ENCODE measurements at places on chromosomes 3 and 15.

DNA sequence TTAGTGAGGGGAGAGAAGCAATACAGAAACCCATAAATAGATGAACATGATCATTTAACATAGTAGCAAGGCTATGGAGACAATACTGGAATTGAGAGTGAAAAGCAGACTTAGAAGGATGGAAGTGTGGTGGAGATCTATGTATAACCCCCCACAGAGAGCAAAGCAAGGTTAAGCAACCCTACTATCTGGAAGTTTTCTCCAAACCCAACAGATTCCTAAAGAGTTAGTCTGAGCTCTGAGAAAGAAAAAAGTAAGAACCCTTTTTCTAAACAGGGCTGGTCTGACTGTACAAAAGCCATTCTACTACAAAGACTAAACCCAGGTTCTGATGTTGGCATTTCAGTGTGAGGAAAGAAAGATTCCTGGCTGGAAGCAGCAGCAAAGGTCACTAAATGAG lies 153.2 kb downstream of the WNT5A start:
- no peak for DNase-seq

GRCh38 chr3:86978111-86978551 lies 12.8 kb downstream of the VGLL3 start:
- no peak for DNase-seq

GRCh38 chr15:67043939-67044771 lies 21.2 kb upstream of the SMAD3 start:
- DNase-seq = no peak

- DNase-seq = no peak
These were observed 572.1 kb downstream of the FGF12 start for GRCh38 chr3:192155194-192155593.

- no peak for DNase-seq
These were observed 486.4 kb downstream of the FHIT start for GRCh38 chr3:60764870-60765269.

GRCh38 chr15:71669688-71670087 lies 140.7 kb upstream of the NR2E3 start:
- no peak for DNase-seq

GRCh38 chr3:117628823-117629291 lies 919.3 kb downstream of the TUSC7 start:
- no peak for DNase-seq

GRCh38 chr3:73141525-73141924 lies 80.1 kb downstream of the EBLN2 start:
- no peak for DNase-seq

GRCh38 chr15:92810418-92811138 lies 89.5 kb upstream of the CHD2 start:
- no peak for DNase-seq

- DNase-seq = no peak
These were observed 31.6 kb downstream of the CBLB start for GRCh38 chr3:105837143-105837740.

GRCh38 chr15:68228971-68229385 lies 550 bp downstream of the CLN6 start:
- DNase-seq = no peak

- DNase-seq = no peak
These were observed 224.0 kb downstream of the DPH6 start for GRCh38 chr15:35321926-35322325.

DNA sequence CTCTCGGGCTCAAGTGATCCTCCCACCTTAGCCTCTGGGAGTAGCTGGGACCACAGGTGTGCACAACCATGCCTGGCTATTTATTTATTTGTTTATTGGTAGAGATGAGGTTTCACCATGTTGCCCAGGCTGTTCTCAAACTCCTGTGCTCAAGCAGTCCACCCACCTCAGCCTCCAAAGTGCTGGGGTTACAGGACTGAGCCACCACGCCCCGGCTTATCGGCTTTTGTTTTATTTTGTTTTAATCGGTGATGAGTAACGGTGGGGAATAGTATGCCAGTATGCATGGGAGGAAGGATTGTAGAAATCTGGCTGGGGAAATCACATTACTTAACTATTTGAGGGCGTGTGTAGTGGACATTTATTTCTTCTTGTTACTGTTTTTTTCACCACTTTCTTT lies 451.0 kb upstream of the GOLIM4 start:
- no peak for DNase-seq

DNA sequence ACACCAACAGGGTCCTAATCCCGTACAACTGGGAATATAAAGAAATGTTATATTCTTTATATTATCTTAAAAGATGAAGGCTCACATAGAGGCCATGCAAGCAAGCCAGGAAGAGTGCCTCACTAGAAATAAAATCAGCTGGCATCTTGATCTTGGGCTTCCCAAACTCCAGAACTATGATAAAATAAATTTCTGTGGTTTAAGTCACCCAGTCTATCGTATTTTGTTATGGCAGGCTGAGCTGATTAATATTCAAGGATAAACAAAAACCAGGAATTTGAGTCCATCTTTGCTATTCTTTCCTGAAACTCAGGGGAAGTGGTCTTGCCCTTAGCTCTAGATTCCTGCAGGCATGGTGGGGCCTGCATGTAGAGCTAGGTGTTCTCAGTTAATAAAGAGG lies 42.7 kb downstream of the ATOSA start:
- no peak for DNase-seq

- no peak for DNase-seq
These were observed 33.0 kb upstream of the KLF13 start for GRCh38 chr15:31293655-31294054.

DNA sequence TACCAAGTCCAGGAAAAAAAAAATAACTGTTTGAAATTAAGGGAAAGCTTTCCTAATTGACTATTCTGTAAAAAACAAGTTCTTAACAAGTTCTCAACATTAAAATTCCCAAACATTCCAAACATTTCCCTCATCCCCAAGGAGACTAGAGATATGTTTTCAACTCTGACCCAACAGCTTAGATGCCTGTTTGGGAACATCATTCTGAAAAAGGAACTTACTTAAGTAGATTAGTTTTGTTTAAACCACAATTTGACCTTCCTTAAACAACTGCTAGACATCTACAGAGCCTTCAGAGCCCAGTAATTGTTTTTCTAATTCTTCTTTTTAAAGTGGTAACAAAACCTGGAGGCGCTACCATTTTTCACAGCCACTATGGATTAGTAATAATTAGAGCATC lies 12.8 kb downstream of the UBR1 start:
- DNase-seq = no peak

DNA sequence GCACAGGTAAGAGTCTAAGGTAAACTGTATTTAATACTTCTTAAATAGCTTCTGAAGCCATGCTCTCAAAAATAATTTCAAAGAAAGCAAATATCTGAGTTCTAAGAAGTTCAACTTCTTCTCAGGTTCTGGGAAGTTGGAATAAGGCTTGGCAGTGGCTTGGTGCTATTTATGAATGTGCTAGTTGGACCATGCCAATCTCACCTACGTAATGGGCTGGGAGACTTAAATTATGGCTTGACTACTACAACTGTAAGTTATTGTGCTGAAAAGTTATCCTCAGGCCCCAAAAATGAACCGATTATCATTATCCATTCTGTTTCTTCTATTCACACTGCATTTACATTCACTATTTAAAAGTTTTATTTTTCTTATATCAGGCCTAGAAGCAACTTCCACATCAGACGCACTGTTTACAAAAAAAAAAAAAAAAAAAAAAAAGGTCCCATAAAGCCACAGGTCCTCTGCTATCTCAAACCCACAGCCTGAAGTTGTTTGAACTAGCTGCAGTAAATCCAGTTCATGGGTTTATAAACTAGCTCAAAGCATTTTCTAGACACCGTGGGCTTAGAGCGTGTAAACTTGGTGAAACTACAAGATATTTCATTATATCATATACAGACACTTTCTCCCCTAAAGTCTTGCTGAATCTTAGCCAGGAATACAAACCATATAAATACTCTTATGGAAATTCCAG lies 3.4 kb downstream of the LRIG1 start:
- no peak for DNase-seq

GRCh38 chr3:14461748-14462324 lies 59.4 kb downstream of the SLC6A6 start:
- peak; percentile 26 for DNase-seq

- DNase-seq = no peak
These were observed 59.1 kb downstream of the TRPM7 start for GRCh38 chr15:50627351-50628055.

GRCh38 chr3:146247911-146248310 lies 3.0 kb downstream of the PLSCR4 start:
- no peak for DNase-seq

GRCh38 chr15:77654975-77655374 lies 22.3 kb upstream of the LINGO1 start:
- DNase-seq = no peak

GRCh38 chr3:123021996-123022510 lies 5.5 kb downstream of the SEMA5B start:
- no peak for DNase-seq

- no peak for DNase-seq
These were observed 126.9 kb downstream of the LRRK1 start for GRCh38 chr15:101045835-101046691.
